ENCODE measurements at places on chromosomes 4 and X.

GRCh38 chr4:153573881-153574802 is 108.0 kb downstream of the TMEM131L start:
- DNase-seq = peak; percentile 32

- no peak for DNase-seq
Observed at GRCh38 chr4:101831816-101832215, 41.3 kb downstream of the BANK1 start.

DNA sequence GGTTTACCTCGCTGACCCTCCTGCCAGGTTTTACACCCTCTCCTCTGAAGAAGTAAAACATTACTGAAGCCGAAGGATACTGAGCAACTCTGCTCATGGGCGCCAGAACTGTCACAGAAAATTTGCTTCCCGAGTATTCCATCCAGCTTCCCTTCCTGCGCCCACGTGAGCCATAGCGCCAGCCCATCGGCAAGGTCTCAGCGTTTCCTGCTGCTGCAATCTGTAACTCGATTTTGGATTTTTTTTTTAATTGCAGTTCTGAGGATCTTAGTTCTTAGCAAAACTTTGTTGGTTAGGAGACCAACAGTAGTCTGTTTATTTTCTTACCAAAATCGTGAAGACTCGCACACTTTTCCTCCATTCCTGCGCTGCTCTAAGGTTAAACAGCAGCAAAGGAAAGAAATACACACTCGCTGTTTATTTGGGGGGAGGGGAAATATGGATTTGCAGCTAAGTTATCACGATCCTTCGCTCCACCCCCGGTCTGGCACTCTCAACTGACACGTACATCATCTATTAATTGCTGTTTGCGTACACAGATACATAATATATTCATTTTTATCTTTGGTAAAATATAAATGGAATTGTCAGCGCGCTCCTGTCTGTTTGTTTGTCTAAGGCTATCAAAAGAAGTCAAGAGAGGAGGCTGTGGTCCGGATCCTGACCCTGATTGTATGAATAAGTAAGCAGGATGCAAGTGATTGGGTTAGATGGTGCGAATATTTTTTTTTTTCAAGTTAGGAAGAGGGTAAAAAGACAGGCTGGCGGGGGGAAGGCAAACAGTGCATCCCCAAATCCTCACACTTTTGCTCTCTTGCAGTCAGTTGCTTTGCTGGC is at the start of gene TLL1:
Gene TLL1 (plus strand): TSS at position 777 of the 837 bp plus-strand sequence. CDS start 668 bp downstream, outside the sequence.
- DNase-seq = no peak

- DNase-seq = no peak
Observed at GRCh38 chr4:19583827-19584569, 667.7 kb upstream of the SLIT2 start.

DNA sequence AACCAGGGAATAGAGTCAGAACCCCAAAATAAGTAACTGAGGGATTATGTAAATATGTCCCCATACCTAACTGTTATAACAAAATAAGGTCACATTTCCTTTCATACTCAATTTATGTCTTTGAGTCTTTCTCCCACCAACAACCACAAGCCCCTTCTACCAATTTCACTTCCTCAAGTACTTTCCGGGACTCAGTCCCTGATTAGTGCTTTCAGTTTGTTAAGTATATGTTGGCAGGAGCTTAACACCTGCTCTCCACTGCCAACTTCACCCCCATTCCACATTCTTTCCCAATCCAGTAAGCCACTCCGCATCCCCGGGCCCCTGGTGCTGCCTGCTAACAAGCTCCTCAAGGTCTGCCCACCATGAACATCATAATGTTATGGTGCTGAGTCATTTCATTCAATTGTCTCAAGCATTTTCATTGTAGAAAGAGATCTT is 71.3 kb upstream of the SPRY1 start:
- DNase-seq = no peak

GRCh38 chr4:38509551-38509950 is 154.4 kb upstream of the KLF3 start:
- DNase-seq = no peak

DNA sequence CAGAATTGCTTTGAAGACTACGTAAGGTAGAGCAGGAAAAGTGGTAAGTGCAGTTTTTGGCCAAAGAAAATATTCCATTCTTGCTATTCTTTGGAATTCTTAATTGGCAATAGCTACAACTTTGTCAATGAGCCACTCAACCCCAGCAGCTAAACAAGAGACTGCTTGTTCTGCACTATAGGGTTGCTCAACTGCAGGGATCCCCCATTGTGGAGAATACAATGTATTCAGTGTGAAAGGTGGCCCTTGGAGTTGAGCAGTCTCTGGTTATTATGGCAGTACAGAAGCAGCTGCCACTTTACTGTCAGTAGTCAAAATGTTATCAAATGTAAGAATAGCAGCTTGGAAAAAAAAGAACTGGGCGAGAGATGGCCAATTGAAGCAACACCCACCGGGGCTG is 808.7 kb downstream of the CENPC start:
- no peak for DNase-seq

GRCh38 chrX:154592505-154592904 is 7.6 kb downstream of the CTAG1A start:
- no peak for DNase-seq

DNA sequence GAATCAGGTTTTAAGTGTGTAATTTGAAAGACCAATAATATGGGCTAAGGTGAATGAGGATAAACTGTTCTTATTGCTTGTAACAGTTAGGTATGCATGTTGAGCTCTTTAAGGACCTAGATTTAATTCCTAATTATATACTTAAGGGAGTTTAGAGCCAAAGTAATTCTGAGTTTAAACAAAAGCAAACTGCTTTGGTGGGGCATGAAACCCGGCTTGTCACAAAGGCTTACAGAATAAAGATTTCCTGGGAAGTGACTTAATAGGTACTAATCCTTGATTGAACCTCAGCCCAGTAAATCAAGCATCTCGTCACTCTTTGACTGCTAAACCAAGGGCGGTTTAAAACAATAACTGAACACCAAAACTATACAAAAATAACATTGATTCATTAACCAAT is 1324.2 kb downstream of the RPA4 start:
- no peak for DNase-seq

DNA sequence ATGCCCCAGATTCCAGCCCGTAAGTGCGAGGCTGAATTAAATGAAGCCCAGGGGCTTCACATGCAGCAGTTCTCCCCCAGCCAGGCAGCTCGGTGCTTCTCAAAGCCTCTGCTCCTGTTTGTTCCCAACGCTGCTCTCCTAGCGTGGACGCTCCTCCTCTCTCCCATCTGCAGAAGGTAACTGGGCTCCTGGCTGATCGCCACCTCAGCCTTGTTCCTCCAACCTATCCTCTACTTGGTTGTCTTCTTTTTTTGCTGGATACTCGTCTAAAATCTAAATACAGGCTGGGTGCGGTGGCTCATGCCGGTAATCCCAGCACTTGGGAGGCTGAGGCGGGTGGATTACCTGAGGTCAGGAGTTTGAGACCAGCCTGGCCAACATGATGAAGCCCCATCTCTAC is 70.3 kb downstream of the NSUN7 start:
- DNase-seq = no peak

- no peak for DNase-seq
Observed at GRCh38 chr4:122313006-122313646, 65.7 kb upstream of the ADAD1 start.

- no peak for DNase-seq
Observed at GRCh38 chrX:130124577-130124976, 14.3 kb upstream of the ELF4 start.

DNA sequence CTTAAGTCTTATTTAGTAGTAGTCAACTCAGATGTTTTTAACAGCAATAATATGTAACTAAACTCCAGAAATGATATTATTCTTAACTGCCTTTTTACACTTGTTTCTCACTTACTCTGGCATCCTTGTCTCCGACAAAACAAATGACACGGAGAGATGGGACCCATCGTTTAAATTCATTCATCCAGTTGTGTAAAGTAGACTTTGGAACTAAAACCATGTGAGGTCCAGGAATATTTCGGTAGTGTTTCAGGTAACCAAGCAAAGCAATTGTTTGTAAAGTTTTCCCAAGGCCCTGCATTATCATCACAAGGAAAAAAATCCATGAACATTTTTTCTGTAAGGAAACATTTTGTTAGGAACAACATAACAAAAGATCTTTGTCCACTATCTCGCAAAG is 11.6 kb downstream of the SMARCA1 start:
- DNase-seq = no peak

GRCh38 chr4:110625576-110626257 is 2.8 kb upstream of the PITX2 start:
- no peak for DNase-seq

DNA sequence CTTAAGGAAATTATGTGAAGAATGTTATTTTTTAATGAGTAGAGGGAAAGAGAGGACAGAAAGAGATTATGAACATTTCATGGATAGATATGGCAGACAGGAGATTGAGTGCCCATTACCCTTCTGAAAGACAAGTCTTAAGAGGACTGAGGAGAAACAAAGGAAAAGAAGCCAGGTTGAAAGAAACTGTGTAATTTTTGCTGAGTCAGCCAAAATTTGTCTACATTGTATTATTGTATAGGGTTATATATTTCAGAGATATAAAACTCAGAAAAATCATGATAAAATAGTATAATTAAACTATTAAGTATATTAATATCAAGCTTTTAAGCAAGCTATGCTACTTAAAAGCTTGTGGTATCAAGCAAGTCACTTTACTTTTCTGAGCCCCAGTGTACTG is 4.9 kb downstream of the TMPRSS11B start:
- no peak for DNase-seq

DNA sequence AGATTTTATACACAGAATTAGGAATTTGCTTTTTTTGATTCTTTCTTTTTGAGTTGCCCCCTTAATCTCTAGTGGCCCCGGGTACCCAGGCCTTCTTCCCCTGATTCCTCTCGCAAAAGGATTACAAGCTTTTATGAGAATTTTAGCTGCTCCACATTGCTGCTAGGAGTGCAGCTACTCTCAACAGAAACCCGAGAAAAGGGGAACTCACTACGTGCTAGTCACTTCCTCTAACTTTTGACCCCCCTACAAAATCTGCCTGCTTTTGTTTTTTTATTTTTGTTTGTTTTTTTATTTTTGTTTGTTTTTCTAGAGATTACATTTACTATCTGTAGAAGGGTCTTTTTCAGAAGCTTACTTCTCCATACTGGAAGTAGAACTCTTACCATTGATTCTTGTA is 64.1 kb downstream of the ZNF81 start:
- no peak for DNase-seq

DNA sequence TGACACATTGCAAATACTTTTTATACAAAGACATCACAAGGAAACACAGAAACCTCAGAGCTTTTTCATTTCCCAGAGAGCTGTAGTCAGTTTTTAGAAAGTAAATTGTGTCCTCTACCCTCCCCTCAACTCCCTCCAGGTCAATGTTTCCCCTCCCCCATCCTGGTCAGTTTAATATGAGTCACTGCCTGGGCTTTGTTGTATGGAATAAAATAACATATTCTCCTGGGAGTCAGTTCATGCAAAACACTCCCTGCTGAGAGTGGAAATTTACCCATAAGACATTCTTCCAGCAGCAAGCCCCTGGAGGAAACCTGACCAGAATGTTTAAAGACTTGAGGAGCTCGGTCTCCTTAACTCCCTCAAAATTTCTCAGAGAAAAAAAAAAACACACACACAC is 270.1 kb upstream of the LDB2 start:
- no peak for DNase-seq

GRCh38 chr4:121242188-121242750 is 78.1 kb upstream of the TNIP3 start:
- DNase-seq = no peak

- DNase-seq = no peak
Observed at GRCh38 chr4:164481306-164482091, 272.4 kb upstream of the SMIM31 start.

- DNase-seq = no peak
Observed at GRCh38 chr4:82136161-82136801, 237.5 kb downstream of the HNRNPD start.

- no peak for DNase-seq
Observed at GRCh38 chr4:123412091-123412505, 15.5 kb downstream of the SPRY1 start.

- DNase-seq = no peak
Observed at GRCh38 chr4:26522478-26522877, 32.2 kb upstream of the CCKAR start.

DNA sequence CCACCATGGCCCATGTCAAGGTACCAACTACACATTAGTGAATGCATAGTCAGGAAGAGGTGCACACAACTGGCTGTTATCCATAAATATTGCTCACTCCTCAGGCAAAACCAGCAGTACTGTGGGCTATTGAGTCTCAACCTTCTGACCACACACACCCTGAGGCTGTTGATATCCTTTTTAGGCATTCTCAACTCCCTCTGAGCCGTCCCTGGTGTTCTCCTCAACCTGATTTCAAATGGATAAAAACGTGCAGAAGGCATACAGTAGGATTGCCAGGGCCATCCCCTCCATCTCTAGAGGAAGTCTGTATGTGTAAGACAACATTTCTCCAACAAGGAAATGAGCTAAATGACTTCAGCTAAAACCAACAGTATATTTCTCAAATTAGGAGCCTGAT is 98.7 kb upstream of the KLHL13 start:
- no peak for DNase-seq

DNA sequence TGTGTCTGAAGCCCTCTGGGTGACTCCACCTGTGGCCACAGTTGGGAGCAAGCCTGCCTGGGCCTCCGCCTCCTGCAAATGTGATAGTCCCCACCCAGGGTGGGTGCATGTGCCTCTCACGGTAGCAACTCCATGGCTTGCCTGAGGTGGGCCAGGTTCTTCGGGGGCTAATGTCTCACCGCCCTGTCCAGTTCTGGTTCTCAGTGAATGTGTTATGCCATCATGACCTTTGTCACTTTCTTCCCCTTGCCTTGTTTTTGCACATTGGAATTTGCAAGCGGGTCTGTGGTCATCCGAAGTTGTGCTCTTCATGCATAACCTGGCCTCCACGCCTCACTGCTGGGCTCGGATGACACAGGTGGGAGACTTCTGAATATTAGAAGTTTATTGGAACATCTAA is 39.7 kb downstream of the SHROOM2 start:
- no peak for DNase-seq

GRCh38 chr4:142648378-142648777 is 197.7 kb downstream of the INPP4B start:
- no peak for DNase-seq

GRCh38 chr4:103075435-103075893 is 1.1 kb downstream of the SLC9B2 start:
- DNase-seq = no peak

GRCh38 chrX:39377157-39377556 is 575.9 kb downstream of the MID1IP1 start:
- DNase-seq = no peak

GRCh38 chrX:102604327-102604726 is 5.0 kb downstream of the ARMCX5 start:
- no peak for DNase-seq

DNA sequence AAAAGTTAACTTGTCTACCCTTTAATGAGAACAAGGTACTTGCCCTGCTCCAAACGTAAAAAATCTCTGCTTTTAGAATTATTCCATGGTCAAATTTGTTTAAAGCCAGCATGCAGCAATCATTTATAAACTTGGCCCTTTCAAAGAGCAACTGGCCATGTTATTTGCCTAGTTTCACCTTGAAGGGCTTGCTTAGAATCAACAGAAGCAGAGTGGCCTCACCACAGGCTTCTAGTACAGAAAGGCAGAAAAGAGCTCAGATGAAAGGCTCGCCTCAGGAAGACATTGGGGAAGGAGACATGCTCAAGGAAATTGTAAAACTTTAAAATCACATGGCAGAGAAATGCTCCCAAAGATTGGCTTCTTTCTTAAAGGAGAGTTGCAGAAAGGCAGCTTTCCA is 53.8 kb upstream of the USP26 start:
- no peak for DNase-seq
